Left ventricle myocardium inferior (tissue), 1 donor: ENCODE measurements at places on chromosomes 5 and 9.

GRCh38 chr5:177071666-177072385 lies 14.9 kb upstream of the FGFR4 start:
- DNase-seq, result no peak

DNA sequence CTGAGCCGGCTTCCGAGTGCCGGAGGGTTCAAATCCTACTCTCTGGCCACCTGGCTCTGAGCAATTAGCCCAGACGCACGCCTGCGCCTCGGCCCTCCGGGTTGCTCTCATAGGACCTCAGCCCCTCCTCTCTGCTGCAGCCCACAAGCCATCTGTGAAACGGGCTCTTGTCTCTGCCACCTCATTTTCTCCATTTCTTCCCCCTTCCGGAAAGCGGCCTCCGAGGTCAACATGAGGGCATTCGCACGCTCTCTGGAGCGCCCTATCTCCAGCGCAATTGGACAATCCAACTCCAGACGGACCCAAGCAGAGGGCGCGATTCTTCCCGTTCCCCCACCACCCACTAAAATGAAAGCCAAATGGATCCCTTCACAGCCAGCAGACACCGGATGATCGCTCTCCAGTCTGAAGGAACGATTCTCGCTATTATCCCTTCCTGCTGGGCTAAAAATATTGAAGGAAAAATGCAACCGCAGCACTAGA lies 41.5 kb downstream of the VAV2 start:
- DNase-seq, result peak; percentile 31

DNA sequence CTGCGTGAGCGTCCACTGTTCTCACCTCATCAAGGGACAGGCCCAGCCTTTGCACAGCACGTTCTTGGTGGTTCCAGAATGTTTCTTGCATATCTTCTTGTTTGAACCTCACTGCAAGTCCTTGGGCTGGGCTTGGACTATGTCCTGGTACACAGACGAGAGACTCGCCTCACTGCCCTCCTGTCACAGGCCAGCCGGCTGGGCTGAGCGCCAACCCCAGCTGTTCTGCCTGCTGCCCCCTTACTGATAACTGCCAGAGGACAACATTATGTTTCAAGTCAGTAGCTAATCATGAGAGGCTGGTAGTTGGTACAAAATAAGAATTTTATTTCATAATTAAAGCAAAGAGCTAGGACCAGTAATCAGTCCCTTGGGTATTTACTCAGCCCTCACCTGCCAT lies 52.8 kb upstream of the LRRTM2 start:
- DNase-seq, result peak; percentile 82

GRCh38 chr5:53110156-53110555 lies 599 bp upstream of the MOCS2 start:
- no peak for DNase-seq

GRCh38 chr9:99335280-99335679 lies 113.2 kb downstream of the SEC61B start:
- no peak for DNase-seq

GRCh38 chr5:171498166-171498565 lies 78.7 kb downstream of the FGF18 start:
- no peak for DNase-seq

GRCh38 chr5:73623901-73624404 lies 2.0 kb upstream of the ARHGEF28 start:
- no peak for DNase-seq

GRCh38 chr9:29806937-29807618 lies 2233.8 kb upstream of the C9orf72 start:
- no peak for DNase-seq

- DNase-seq, result peak; percentile 87
Observed at GRCh38 chr9:134455934-134456755, 129.9 kb downstream of the RXRA start.

DNA sequence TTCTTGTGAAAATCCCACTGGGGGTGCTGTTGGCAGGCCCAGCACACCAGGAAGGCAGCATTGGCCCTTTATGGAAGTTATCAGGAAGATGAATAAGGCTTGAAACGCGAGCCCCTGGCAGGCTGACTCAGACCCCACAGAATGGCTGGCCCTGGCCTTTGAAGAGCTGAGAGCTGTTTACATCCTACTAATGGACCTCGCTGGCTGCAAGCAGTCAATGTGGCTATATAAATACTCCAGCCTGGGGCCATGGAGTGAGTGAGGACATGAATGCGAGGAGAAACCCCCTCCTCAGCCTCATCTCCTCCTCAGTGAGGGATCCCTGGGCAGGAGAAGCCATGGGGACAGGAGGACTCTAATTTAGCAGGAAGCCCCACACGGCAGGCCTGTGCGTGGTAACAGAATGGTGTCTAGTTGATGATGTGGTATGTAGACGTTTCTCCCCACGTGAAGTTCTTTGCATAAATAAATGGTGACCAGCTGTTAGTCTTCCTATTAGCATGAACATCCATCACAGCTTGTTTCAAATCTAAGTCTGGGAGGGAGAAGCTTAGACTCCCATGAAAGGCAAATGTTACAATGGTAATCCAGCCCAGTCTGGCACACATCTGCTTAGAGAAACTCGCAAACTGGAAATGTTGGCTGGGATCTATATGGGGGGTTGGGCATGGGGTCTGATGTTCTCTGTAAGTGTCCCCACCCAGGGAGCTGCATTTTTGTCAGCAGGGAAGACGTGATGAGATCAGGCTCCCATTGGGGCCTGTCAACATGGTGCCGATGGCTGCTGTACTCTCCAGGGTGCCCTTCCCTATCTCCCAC lies 175.1 kb upstream of the PITX1 start:
- no peak for DNase-seq

DNA sequence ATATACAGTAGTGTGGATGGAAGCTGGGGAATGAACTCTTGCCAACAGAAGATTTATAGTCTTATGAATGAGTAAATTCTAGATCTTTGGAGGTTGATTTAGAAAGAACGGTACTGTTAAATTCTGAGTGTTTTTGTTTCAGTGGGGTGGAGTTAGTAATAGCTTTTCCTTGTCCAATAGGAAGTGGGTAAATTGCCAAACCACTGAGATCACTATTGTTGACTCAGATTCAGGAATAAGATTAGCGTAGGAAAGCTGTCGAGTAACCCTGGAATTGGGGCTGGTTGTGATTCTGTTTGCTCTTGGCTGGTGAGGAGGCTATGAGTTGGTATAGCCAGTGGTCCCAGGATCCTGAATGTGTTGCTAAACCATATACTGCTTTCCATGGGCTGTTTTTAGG lies 155.6 kb downstream of the ARHGAP26 start:
- no peak for DNase-seq

DNA sequence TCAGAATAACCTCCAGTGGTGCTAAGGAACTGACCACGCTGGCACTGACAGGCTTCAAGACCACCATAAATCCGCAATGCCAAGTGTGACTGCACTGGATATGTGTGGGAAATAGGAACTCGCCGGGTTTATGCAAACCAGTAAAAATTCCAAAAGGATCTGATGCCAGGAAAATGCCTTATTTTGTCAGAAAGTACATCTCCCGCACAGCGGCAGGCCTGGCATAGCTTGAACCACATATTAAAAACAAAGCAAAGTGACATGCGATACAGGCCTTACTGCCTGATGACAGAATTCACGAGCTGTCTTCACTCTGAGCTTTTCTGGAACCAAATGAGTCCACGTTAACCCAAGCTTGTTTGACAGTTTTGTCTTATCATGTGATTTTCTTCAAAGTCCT lies 139.6 kb downstream of the GLIS3 start:
- DNase-seq, result no peak

DNA sequence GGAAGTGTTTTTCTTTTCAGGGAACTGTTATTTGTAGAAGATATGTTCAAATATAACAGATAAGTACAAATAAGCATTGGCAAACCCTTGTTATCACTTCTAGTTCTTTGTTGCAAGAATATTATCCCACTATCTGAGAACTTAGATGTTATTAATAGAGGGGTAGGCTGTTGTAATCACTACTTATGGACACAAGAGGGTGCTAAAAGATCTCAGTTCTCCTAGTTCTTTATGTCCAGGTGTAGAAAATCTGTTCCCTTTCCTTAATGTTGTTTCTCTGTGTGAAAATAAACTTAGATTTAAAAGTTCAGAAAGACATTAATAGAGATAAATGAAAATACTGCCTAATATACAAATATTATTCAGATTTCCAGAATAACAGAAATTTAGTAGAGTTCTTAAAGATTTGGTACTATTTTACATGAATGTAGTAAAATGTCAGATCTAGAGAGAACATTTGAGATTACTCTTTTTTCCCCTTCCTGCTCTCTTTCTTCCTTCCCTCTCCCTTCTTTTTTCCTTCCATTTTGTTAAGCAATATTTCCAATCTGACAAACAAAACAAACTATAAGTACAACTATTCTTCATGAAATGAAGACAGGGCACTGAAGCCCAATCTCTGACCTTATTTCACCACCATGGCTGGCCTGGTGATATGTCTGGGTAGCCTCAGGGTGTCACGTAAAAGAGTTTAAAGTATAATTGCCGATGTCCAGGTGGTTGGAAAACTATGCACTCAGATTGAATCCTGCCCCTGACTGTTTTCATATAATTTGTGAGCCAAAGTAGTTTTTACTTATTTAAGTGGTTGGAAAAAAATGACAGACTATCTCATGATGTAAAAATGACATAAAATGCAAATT lies 43.6 kb upstream of the C5orf46 start:
- no peak for DNase-seq

- DNase-seq, result no peak
Observed at GRCh38 chr5:1666812-1667588, 132.6 kb downstream of the MRPL36 start.

DNA sequence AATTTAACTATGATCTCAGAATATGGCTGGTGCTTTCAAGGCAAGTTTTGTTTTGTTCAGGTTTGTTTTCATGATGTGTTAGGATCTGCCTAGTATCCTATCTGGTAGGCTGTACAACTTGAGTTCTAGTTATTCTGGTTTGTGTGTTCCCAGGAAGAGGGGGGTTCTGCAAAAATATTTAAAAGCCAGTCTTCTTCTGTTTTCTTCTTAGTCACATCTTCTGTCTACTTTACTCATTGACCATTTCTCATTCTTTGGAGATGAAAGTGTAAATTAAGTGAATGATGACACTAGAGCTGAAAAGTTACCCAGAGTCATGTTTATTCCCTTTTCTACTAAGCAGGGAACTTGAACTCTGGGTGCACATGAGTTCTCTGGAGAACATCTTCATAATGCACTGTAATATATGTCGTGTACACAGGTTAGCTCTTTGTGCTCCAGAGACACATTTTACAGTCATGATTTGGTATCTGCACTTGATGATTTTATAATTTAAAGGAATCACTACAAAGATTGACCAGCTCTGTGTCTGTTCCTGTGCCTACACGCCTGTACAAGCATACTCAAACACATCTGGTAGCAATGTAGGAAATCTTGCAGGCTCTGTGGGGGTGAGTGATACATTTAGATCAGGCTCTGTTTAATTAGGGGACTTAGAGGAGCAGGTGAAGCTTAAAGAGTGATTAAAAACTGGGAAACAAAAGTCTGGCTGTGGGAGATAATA lies 5.0 kb downstream of the SMAD5 start:
- DNase-seq, result no peak

- no peak for DNase-seq
Observed at GRCh38 chr9:6869081-6869948, 111.5 kb downstream of the KDM4C start.

DNA sequence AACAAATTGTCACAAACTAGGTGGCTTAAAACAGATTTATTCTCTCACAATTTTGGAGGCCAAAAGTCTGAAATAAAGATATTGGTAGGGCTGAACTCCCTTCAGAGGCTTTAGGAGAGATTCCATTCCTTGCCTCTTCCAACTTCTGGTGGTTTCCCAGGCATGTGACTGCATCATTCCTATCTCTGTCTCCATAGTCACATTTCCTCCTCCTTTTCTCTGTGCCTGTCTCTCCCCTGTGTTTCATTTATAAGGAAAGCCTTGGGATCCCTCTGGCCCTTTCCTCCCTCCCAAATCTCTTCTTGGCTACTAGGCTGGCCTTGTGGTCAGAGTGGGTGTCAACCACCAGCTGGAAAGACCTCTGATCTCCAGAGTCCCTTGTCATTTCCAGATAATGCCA lies 78.2 kb downstream of the SNX18 start:
- no peak for DNase-seq

GRCh38 chr5:127370631-127371030 lies 80.0 kb downstream of the MEGF10 start:
- DNase-seq, result no peak

- peak; percentile 51 for DNase-seq
Observed at GRCh38 chr9:119802621-119803020, 433.4 kb upstream of the BRINP1 start.

DNA sequence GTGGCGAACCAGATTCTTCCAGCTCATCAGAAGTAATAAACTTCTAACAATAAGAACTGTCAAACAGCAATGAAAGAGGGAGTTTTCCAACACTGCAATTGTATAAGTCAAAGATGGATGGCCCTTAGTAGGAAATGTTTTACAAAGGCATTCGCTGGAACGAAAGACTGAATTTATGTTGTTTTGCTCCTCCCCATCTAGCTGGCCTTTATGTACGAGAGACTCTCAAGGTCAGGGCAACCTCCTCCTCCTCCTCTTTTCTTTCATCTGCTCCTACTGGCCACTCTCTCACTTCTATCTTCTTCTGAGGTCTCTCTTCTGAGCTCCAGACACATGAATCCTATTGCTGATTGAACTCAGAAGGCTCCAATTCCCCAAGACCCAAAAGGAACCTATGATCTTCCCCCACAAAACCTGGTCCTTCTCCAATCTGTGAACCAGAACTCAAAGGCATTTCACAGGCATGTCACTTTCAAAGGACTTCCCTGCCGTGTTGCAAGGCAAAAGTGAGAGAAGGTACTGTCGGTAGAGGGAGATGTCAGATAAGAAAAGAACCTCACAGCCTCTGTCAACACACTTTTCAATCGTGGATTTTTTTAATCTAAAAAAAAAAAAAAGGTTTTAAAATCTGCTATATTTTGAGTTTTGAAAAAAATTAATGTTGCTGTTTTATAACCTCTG lies 28.5 kb upstream of the PUM3 start:
- DNase-seq, result no peak

DNA sequence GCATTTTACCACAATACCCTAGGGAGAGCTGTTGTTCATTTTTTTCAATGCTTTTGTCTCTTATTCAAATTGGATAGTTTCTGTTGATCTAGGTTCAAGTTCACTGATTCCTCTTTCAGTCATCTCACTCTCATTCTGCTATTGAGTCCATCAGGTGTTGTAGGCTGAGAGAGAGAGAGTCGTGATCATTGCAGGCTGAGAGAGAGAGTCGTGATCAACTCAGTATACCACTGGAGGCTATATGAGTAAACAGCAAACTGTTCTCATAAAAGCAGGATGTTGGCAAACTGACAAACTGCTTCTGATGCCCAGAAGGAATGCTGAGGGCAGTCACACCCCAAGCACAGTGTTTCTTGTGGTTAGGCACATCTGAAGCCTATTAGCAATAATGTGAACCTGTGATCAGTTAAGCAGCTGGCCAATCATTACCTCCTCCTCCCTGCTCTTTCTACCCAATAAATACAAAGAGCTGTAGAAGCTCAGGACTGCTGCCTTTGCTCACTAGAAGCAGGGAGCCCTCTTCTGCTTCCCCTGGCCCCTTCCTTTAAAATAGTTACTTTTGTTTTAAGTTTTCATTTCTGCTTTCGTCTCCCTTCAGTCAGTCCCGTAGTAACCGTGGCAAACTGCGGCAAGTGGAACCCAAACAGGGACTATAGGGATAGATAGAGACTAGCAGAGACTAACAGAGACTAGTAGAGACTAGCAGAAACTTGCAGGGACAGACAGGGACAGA lies 476.1 kb upstream of the ACO1 start:
- DNase-seq, result no peak

GRCh38 chr5:145750199-145750598 lies 84.9 kb downstream of the PRELID2 start:
- no peak for DNase-seq

GRCh38 chr5:168612996-168613395 lies 33.8 kb upstream of the PANK3 start:
- no peak for DNase-seq

- DNase-seq, result no peak
Observed at GRCh38 chr5:60611099-60611740, 88.7 kb downstream of the DEPDC1B start.
